ENCODE measurements at places on chromosomes 11 and 22.

DNA sequence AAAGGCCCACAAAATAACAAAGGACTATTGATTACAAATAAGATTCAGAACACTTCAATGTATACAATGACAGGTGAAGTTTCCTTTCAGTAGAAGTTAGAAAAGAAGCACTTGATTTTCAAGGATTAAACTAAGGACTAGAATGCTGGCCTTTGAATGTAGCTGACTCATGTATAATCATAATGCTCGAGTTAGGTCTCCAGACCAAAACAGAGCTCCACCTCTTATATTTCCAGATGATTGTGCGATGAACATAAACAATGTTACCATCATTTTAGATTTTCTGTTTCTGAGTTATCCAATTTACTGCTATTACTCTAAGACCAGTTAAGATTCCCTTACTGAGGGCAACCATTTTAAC is 40.4 kb upstream of the RAPSN start:
- peak; percentile 44 for DNase-seq

- DNase-seq, result no peak
Measured at GRCh38 chr11:364991-365725, 4.1 kb upstream of the B4GALNT4 start.

DNA sequence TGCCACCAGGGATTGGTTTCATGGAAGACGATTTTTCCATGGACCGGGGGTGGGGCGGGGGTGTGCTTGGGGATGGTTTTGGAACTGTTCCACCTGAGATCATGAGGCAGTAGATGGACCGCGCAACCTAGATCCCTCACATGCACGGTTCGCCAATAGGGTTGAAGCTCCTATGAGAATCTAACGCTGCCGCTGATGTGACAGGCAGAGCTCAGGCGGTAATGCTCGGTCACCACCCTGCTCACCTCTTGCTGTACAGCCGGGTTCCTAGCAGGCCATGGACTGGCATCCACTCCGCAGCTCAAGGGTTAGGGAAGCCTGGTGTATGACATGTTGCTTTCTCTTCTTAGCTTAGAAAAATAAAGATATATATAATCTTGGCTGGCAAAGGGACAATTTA is 22.0 kb downstream of the RBX1 start:
- no peak for DNase-seq

DNA sequence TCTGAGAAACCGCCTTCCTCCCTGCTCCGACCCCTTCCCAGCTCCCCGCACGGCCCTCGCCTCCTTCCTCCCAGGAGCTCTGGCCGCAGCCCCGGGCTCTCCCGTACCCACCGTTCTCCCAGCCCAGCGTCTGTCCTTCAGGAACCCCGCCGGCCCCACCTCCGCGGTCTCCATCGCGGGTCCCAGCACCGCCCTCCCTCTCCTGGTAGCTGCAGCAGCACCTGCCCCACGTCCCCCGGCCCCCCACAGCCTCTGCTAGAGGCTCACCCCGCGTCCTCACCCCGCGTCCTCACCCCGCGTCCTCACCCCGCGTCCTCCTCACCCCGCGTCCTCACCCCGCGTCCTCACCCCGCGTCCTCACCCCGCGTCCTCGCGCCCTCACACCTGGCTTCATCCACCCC is 85.9 kb downstream of the WNT7B start:
- no peak for DNase-seq

GRCh38 chr11:116680349-116681125 is 92.2 kb downstream of the BUD13 start:
- DNase-seq, result no peak

DNA sequence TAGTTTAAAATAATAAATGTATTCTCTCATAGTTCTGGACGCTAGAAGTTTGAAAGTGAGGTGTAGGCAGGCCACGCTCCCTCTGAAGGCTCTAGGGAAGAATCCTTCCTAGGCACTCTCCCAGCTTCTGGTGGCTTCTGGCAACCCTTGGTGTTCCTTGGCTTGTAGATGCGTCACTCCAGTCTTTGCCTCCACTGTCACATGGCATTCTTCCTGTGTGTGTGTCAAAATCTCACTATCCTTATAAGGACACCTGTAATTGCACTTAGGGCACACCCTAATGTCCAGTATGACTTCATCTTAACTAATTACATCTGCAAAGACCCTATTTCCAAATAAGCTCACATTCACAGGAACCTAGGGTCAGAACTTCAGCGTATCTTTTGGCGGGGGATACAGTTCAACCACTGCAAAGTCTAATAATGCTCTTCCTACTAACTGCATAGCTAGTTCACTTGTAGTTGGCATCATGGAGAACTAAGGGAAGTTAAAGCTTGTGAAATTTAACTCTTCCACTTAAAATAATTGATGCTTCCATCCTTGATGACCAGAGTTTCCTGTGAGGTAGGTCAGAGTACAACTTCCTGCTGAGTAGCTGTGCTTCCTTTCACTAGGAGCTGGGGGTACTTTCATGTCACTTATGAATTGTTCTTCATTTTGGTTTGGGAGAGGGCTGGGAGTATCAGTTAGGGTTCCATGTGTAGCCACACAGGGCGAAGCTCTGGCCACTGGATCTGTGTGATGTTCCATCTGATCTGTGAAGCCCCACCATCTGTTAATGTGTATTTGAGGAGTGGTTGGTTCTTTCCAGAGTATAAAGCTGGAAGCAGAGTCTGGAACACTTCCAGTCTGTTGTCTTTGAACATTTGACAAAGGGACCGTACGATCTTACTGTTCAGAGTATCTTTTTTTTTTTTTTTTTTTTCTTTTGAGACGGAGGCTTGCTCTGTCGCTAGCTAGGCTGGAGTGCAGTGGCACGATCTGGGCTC is 10.5 kb downstream of the YWHAH start:
- DNase-seq, result no peak

DNA sequence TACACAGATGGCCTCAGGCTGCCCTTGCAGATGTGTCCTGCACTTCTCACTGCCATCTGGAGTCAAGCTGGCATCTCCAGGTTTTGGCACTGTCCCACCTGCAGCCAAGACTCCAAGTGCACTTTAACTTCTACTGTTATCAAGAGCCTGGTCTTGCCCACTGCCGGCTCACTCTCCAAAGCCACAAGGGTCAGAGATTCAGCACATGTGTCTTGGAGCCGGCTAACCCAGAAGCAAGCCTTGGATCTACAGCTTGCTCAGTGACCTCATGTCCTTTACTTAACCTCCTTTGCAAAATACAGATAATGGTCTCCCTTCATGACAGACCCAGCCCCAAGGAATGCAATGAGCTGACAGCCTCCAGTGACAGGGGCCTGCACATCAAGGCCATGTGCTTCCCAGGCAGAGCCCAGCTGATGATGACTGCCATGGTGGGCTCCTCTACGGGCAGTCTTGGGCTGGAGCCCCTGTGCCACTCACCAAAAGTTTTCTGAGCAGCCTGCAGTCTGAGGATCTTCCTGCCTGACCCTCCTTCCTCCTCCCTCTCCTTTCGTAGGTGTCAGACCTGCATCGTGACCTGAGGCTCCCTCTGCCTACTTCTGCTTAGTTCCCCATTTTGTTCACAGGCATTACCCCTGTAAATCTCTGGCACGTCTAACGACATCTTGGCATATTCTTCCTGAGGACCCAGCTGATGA is 9.0 kb downstream of the TP53AIP1 start:
- no peak for DNase-seq

DNA sequence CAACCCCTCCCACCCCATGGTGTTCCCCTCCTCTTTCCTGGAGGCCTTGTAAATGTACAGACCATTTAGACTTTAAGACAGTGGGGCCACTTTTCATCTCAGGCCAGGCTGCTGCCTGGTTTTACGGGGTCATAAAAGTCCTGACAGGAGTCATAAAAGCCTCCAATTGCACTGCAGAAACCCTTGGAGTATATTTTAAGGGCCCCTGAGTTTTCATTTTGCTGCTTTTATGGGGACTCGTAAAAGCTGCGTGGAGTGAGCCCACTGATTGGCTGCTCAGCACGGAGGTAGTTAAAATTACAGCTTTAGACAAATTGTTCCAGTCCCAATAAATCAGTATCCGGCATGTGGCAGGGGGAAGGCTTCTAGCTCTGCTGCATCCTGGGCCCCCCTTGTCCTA is 627.6 kb downstream of the NTM start:
- no peak for DNase-seq

GRCh38 chr11:1202154-1202775 is 20.6 kb upstream of the MUC5B start:
- no peak for DNase-seq

GRCh38 chr11:88280673-88281316 is 56.7 kb downstream of the CTSC start:
- DNase-seq, result no peak

- DNase-seq, result no peak
Measured at GRCh38 chr11:78957476-78958245, 383.0 kb upstream of the NARS2 start.

DNA sequence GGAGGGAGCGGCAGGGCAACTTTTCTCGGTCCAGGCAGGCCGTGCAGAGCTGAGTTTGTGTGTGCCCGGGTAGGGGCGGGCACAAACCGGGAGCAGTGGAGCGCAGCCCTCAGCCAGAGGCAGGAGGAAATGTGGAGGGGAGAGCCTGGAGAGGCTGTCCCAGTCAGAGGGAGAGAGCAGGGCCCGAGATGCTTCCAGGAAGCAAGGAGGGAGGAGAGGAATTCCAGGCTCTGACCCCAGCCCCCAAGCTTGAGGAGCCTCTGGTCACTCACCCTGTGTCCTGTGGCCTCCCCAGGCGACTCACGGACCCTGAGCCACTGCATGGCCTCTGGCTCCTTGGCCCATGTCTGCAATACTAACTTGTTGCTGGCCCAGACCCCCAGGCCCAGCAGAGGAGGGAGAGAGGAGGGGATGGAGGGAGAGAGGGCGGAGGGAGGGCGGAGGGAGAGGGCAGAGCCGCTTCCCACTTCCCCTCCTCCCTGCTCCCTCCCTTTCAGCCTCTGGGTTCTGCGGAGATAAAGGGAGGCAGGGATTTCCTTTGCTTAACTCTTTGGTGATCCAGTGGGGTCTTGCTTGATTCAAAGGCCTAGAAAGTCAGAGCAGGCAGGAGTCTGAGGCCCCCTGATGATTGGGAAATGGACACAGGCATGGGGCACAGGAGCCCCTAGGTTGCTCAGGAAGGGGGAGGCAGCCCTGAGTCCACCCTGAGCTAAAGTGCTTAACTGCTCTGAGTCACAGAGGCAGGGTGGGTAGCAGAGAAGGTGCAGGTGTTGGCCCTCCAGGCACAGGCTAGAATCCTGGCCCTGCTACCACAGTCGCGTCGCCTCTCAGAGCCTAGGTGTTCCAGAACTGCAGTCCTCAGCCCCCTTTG is at the start of gene C1QTNF6:
C1QTNF6 (minus strand) TSS at position 357 of the 871 bp plus-strand sequence; CDS start at position 323, 34 bp downstream.
- peak; percentile 71 for DNase-seq

Measured in amniotic epithelial cell (primary cell).